Fibroblast of villous mesenchyme (primary cell): ENCODE measurements at places on chromosomes 1 and 21. TPM values are rescaled to one million over a fixed set of nuclear protein-coding genes. Genes with fewer than 3 reads are reported as not detected.
A peak's percentile ranks its signal among the peaks of the same experiment; 100 is the strongest.

DNA sequence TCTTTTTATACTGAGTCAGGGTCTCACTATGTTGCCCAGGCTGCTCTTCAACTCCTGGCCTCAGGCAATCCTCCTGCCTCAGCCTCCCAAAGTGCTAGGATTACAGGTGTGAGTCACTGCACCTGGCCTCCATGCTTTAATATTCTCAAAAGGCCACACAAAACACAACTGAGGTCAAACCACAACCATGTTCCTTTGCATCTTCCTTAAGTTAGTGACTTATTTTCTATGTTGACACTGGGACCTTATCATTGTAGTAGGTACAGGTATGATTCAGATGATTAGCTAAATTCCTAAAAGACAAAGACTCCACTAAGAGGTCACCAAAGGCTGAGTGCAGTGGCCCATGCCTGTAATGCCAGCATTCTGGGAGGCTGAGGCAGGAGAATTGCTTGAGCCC is 131.9 kb upstream of the ATP1B1 start:
- DNase-seq = no peak

DNA sequence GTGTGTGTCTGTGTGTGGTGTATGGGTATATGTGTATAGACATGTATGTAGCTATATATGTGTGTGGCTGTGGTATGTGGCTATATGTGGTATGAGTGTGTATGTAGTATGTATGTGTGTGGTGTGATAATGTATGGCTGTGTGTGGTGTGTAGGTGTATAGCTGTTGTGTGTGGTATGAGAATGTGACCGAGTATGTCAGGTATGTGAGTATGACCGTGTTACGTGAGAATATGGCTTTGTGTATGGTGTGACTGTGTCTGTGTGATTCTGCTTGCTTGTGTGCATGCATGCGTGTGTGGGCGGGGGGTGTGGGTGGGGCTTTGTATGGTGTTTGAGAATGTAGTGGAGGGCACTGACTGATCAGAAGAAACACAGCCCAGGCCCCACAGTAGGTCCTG is 3.5 kb downstream of the ZNF691 start:
- no peak for DNase-seq

- peak; percentile 25 for DNase-seq
These were observed 926 bp downstream of the POU3F1 start for GRCh38 chr1:38045401-38046332.

DNA sequence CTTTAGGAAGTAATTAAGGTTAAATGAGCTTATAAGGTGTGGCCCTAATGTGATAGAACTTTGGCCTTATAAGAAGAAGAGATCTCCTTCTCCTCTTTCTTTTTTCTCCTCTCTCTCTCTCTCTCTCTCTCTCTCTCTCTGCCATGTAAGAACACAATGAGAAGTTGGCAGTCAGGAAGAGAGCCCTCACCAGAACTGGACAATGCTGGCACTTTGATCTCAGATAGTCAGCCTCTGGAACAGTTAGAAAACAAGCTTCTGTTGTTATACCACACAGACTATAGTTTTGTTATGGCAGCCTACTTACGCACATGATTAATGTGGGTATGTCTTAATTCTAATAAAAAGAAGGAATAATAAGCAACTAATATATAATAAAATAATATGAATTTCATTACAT is 444.2 kb upstream of the LRRC7 start:
- DNase-seq = no peak

- DNase-seq = no peak
These were observed 67.0 kb downstream of the CACHD1 start for GRCh38 chr1:64536836-64537490.

- peak; percentile 47 for DNase-seq
These were observed 500 bp downstream of the EPHA10 start for GRCh38 chr1:37764414-37764825.

GRCh38 chr1:81569761-81570160 is 231.0 kb upstream of the ADGRL2 start:
- no peak for DNase-seq

- DNase-seq = no peak
These were observed 866 bp upstream of the FNDC5 start for GRCh38 chr1:32871364-32872191.

DNA sequence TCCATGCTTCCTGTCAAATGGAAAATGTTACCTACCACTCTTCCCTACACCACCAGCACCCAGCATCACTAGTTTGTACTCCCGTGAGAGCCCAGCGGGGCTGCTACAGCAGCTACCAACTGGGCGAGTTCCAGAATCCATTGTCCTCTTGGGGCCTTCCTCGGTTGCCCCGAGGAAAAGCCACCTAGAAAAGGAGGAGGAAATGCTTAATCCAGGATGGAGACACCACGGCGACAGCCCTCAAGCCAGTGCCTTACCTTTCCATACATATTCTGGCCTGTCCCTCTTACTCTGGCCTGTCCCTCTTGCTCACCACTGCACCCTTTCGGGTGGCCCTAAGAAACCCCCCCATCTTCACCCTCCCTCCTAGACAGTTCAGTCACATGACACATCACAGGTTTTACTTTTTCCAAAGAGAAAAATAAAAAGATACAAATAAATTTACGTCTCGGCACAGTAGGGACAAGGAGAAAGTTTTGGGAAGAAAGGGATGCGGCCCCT is 478 bp downstream of the RIT1 start:
- peak; percentile 55 for DNase-seq

CACHD1 gene
- total RNA-seq = 11.2 and 11.9 TPM in 2 replicates

DIPK1A gene
- 19.0 and 39.3 TPM in 2 replicates for total RNA-seq
